Esophagus muscularis mucosa (tissue), 4 donors: ENCODE measurements at places on chromosomes 11 and 22. TPM values are rescaled to one million over a fixed set of nuclear protein-coding genes. Genes with fewer than 3 reads are reported as not detected.

The PRODH gene
- 5.8 TPM for total RNA-seq

The PRR33 gene
- not detected for total RNA-seq

The ZNF214 gene
- 1.7 TPM for total RNA-seq

The IGSF9B gene
- 56.2 TPM for total RNA-seq

The KRTAP5-8 gene
- not detected for total RNA-seq

The C22orf31 gene
- total RNA-seq = not detected

The CLCF1 gene
- total RNA-seq = 8.3 TPM
